ENCODE measurements at places on chromosomes 3 and 15.
A peak's percentile ranks its signal among the peaks of the same experiment; 100 is the strongest.

DNA sequence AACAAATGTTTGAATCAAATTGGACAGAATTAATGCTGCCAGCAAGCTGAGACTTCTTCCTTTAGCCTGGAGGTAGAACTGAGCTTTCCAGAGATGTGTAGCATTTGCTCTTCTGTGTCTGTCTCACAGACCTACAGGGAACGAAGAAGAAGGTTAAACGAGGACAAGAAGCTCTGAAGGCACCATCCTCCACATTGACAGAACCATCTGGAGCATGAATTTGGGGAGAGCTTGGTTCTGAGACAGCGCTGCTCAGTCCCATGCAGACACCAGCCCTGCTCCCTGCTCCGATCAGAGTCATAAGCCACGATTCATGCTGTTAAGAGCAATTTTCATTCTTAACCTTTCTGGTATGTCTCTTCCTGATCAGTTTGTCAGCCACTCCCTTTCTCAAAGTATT is 7.7 kb upstream of the KY start:
- no peak for DNase-seq

GRCh38 chr15:23095796-23096195 is 40.8 kb downstream of the GOLGA6L1 start:
- DNase-seq, result no peak

GRCh38 chr3:149983628-149984027 is 12.9 kb upstream of the PFN2 start:
- DNase-seq, result no peak

DNA sequence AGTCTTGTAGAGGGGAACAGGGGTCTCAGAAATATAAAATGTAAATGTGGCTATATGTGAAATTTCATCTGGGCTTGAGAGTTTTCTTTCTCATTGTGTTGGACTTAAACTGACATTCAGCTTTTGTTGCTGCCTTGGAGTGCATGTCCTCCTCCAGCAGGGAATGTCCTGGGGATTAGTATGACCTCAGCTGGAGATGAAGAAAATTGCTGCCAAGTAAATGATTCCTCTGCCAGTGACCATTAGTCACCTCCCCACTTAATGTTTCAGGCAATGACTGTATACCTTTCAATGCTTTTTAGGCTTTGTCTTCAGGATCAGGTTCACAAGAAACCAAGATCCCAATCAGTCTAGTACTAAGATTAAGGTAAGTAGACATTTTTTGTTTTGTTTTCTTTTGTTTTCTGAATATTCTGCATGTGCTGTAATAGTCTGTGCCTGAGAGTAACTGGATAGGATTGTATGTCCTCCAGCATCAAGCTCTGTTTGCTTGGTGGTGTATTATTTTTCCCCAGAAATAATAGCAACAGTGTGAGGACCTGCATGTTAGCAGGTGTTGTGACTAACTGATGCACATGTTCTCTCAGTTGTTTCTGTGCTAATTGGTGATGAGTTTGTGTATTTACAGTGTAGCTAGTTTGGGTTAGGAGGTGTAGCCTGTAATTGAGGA is 18.1 kb upstream of the SLC22A13 start:
- DNase-seq, result no peak

DNA sequence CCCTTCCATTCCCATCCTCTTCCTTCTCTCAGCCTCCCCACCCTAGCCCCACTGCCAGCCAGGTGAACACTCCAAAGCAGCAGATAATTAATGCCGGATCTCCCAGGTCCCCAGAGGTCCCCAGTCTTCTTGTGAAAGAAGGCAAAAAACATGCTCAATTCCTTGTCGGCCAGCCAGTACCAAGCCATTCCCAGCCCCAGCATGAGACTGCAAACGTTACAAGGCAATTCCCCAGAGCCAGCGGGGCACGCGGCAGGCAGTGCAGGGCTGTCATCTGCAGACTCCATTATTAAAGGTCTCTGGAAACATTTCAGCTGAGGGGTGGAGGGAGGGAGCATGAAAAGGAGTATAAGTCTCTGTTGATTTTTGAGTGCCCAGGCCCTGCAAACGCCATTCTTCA is 117.8 kb downstream of the XXYLT1 start:
- DNase-seq, result peak; percentile 52

GRCh38 chr3:44065311-44066094 is 176.2 kb upstream of the TOPAZ1 start:
- DNase-seq, result no peak

GRCh38 chr15:42073418-42073817 is 20.9 kb downstream of the PLA2G4D start:
- no peak for DNase-seq

- DNase-seq, result no peak
These were observed 546 bp downstream of the TRIM59 start for GRCh38 chr3:160448845-160449635.

- no peak for DNase-seq
These were observed 23.3 kb downstream of the KLHL18 start for GRCh38 chr3:47306022-47306421.

- DNase-seq, result no peak
These were observed 767.3 kb downstream of the GBE1 start for GRCh38 chr3:80994085-80994665.

- no peak for DNase-seq
These were observed 112.3 kb downstream of the P3H2 start for GRCh38 chr3:190008432-190008831.

- DNase-seq, result no peak
These were observed 156.5 kb downstream of the PDCD6IP start for GRCh38 chr3:33954956-33955355.

DNA sequence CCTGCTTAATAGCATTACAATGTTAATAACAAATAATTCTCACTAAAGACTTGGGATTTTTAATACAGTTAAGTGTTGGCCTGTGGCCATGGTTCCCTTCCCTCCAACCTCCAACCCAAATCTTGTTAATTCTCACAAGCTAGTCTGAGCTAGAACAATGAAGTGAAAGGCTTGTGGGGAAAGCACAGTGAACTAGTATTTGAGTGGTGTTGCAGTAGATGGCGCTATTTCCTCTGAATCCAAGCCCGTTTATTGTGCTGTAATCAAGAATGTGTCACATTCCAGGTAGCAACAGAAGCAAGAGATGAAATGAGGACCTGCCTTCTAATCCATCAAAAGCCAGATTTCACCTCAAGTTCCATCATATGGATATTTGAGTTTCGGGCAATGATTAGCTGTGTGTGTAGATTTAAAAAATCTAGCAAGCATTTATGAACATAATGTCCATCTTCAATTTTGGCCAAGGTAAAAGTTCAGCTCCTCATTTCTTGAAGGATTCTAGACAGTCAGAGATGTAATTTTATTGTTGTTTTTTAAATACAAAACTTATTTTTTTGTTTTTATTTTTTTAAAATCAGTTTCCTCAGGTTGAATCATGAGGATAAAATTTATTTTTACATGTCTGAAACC is 160.7 kb downstream of the SQOR start:
- DNase-seq, result peak; percentile 20

- no peak for DNase-seq
These were observed 79.4 kb upstream of the MRPS22 start for GRCh38 chr3:139264375-139264774.

DNA sequence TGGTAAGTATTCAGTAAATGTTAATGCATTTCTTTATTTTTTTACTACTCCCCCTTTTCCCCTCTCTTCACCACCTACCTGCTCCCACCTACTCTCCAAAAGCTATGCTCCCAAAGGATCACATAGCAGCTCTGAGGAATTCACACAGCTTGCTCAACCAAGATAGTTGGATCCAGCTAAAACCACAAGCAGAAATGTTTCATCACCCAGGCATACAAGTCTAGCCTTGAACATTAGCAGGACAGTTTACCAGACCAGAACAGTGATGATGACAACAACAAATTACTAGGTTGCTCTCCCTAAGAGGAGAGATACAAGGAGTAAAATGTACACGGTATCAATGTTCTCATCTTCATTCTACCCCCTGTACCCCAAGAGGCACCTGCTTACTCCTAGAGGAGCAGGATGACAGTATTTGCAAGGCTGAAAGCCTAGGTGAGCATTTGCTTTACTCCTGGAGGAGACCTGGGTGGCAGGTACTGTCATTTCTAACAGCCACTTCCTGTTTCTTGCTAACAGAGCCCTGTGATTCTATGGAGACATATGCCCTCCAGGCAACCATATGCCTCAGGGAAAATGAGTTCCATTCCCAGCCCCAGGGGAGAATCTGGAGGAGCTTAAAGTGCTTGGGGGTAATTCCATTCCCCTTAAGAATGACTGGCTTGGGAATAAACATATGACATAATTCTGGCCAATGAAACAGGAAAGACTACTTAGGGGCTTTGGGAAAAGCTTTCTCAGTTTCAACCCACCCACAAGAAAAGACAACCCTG is 237.5 kb downstream of the NTRK3 start:
- no peak for DNase-seq

GRCh38 chr15:50906954-50907600 is 1.4 kb upstream of the AP4E1 start:
- DNase-seq, result no peak

GRCh38 chr3:47299381-47300318 is 16.9 kb downstream of the KLHL18 start:
- DNase-seq, result no peak

DNA sequence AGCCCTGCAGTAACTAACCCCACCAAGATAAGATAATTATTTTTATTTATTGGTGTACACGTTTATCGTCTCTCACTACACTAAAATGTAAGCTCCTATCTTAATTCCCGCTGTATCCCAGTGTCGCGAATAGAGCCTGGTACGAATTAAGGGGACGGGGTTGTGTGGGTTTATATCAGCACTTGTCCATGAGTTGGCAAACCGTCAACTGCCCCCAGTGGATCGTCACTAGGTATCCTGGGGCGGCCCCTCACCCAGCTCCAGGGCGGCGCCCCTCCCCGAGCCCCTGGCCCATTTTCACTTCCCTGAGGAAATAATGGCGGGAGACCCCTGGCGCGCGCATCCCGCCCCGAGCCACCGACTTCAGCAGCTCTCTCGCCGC is 465 bp downstream of the RUVBL1 start:
- DNase-seq, result no peak

- DNase-seq, result no peak
These were observed 2.7 kb downstream of the SST start for GRCh38 chr3:187667526-187667925.

DNA sequence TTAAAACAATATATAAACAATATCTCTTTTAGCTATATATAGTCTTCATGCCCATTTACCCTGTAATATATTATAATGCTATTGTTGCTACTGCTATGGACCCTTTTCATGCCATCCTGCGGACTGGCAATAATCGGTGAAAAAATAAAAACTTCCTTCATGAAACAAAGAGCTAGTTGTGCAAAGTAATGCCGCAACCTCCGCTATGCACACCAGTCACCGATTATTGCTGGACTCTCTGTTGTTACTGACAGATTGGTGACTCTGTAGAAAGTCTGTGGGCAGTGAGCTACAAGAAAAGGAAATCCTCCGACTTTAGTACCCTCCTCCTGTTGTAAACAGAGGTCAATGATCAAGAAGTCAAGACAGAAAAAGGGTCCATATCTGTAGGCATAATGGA is 17.9 kb upstream of the ICE2 start:
- no peak for DNase-seq

- no peak for DNase-seq
These were observed 40.4 kb downstream of the GHSR start for GRCh38 chr3:172407872-172408271.

DNA sequence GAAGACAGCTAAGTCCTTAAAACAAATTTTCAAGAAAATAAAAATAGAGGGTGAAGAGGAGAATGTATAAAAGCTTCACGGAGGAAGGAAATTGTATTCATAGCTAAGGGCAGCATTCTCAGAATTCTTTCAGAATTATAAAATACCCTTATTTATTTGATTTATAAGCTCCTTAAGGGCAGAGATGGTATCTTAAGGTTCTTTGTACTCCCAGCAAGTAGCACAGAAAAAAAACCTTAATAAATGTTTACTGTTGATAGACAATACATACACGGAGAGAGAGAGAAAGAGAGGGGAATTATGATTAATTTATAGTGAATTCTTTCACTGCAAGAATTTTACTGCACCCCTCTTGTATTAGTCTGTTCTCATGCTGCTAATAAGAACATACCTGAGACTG is 375.6 kb upstream of the CCDC54 start:
- no peak for DNase-seq

GRCh38 chr3:25056803-25057351 is 371.2 kb upstream of the RARB start:
- no peak for DNase-seq

DNA sequence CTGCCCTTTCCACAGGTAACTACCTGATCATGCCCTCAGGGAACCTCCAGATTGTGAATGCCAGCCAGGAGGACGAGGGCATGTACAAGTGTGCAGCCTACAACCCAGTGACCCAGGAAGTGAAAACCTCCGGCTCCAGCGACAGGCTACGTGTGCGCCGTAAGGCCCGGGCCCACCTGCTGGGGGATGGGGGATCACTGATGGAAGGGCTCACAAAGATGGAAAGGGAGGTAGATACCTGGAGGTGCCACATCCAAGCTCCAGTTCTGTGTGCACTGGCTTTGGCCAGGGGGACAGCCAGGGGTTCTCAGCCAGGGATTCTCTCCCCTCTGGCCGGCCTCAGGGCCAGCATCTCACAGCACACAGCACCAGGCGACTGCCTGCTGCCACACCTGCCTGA is 59.4 kb downstream of the BOC start:
- DNase-seq, result no peak

DNA sequence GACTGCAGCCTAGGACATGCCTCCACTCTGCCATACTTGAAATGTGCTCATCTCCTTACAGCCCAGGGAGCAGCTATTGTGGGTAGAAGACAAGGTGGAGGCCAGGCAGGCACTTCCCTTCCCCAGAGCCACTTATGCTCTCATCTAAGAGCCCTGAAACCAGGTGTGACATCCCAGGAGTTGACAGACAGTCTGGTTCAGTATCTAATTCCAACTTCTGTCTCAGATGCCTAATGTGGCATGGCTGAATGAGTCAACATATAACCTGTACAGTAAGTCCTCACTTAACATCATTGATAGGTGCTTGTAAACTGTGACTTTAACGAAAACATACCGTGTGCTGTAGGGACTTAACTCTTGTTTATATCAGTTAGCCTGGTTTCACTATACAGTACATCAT is 1.2 kb upstream of the CAPN3 start:
- DNase-seq, result no peak

GRCh38 chr3:193885832-193886231 is 250.1 kb upstream of the HES1 start:
- no peak for DNase-seq

DNA sequence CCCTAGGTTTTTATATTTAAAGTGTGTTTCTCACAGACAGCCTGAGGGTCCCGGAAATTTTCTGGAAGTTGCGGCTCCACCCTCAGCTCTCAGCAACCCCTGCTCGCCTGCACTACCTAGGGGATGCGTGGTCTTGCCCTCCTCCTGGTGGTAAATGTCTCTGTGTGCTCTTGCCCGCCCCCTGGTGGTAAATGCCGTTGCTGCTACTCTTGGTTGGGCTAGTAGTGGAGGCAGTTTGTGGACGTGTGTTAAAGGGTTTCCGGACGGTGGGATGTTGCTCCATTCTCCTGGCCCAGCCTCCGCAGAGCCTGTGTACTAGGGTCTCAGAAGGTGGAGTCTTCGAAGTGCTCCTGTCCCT is 27.4 kb downstream of the STOML1 start:
- DNase-seq, result peak; percentile 87

- peak; percentile 62 for DNase-seq
These were observed 31.4 kb downstream of the CA12 start for GRCh38 chr15:63350178-63350621.
